Stimulated activated CD4-positive, alpha-beta T cell treated with anti-CD3 and anti-CD28 coated beads, Interleukin-4, amount 100 ng/mL, for 1 hour (primary cell): ENCODE measurements at places on chromosomes 12 and 14.

GRCh38 chr12:121933522-121934308 lies 15.3 kb downstream of the CFAP251 start:
- DNase-seq = no peak

DNA sequence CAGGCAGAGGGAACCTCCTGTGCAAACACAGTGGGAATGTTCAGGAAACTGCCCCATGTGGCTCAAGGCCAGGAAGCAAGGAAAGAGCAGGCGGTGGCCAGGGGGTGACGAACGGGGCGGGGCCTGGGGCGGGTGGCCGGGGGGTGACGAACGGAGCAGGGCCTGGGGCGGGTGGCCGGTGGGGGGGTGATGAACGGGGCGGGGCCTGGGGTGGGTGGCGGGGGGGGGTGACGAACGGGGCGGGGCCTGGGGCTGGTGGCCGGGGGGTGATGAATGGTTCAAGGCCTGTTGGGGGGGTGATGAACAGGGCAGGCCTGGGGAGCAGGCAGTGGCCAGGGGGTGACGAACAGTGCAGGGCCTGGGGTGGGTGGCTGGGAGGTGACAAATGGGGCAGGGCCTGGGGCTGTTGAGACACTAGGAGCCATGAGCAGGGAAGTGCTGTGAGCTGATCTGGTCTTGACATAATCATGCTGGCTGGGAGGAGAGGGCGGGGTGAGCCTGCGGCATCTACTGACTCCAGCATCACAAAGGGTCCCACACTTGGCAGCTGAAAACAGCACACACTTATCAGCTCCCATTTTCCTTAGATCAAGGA lies 62.7 kb upstream of the FBRSL1 start:
- no peak for DNase-seq

- DNase-seq = no peak
These were observed 60.0 kb downstream of the PTPRB start for GRCh38 chr12:70577283-70577634.

DNA sequence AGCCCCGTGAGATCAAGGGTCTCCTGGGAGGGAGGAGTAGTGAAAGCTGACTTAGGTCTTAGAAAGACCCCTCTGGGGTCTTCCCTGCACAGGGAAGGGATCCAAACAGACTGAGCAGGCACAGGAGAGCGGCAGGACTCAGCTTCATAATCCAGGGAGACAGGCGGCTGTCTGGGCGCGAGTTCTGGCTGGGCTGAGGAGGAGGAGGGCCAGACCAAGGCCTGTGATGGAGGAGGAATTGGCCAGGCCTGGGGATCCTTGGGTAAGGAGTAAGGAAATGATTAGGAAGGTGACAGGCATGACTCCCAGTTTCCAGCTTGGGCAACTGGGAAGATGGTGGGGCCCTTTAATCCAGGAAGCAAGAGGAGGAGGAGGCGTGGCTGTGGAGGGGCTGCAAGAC lies 93.1 kb downstream of the DICER1 start:
- DNase-seq = no peak

GRCh38 chr14:86091811-86092210 lies 561.9 kb downstream of the FLRT2 start:
- no peak for DNase-seq

DNA sequence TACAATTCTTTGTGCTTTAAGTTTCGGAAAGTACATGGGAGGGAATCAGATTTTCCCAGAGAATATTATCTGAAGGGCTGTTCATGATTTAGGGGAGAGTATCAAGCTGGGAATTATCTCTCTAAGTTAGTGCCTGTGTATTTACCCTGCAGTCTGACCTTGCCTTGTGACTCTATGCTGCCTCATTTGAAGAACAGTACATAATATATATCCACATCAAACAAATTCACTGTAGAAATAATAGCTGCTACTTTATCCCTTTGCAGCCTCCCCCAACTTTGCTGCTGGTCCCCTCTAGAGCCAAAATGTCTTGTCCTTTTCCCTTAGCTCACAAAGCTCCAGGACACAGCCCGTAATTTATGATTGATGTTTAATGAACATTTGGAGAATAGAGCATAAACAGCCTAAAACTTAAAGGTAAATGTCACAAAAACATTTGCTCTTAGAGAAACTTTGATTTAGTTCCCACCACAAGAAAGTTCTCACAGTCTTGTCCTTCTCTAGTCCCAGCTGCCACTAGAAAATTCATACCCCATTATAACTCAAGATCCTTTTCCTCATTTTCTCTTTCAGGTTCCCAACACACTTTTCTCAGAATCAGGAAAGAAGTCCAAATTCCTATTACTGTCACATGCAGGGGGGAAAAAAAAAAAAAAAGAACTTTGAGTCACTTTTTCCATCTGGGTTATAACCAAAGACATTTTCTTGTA lies 1009.6 kb downstream of the FLRT2 start:
- no peak for DNase-seq

GRCh38 chr12:100895192-100895591 lies 100.6 kb downstream of the ANO4 start:
- DNase-seq = no peak

DNA sequence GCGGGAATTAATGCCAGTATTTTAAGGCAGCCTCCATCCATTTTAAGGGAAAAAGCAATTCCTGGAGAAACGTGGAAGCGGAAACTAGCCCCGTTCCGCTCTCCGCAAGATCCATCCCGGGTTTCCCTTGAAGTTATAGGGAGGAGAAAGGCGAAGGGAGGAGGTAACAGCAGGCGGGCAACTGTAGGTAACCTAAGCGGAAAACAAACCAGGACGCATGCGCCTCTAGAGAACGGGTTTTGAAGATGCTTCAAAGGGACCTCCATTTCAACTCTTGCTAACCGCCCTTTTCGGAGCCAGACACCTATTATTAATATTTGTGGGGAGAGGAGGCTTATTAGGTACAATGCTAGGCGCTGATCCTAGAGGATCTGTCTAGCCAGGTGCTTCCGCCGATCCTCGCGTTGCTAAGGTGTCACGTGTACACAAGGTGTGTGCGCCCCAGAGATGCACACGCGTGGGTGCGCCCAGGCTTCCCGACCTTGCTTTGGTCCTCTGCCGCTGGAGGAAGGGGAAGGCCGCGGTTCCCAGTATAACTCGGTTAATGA lies 6.2 kb downstream of the TBX5 start:
- DNase-seq = no peak

- no peak for DNase-seq
These were observed 2.4 kb downstream of the RND1 start for GRCh38 chr12:48863291-48863690.

- no peak for DNase-seq
These were observed 185.6 kb downstream of the TMEM121 start for GRCh38 chr14:105711841-105712460.

DNA sequence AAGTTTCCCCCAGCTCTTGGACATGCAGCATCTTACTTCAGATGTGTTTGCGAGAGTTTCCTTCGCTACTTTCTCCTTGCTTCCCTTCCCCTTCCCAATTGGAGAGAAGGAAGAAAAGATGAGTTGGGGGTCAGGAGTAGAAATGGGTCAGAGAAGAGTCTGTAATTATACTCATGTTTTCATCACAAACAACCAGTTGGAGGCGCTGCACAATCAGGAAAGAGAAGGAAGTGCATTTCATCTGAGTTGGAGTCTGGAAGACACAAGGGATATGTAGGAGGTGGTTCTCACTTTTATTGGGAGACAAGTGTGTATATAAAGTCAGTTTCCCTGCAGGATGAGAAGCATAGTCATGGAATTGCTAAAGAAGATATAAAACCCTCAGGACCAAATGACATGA lies 31.3 kb upstream of the VSX2 start:
- no peak for DNase-seq

DNA sequence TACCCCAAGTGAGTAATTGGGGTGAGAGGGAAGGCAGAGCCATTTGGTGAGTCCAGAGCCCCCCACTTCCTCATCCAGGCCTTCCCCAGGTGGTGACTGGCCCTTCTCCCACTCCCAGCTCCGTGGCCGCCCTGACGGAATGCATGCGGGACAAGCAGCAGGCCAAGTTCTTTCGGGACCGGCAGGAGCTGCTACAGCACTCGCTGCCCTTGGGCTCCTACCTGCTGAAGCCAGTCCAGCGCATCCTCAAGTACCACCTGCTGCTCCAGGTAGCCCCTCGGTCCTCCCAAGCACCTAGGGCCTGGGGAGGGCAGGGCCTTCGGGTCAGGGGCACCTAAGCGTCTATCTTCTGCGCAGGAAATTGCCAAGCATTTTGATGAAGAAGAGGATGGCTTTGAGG lies 26.5 kb downstream of the PLEKHG3 start:
- no peak for DNase-seq
